SIG-M5 (cell line): ENCODE measurements at places on chromosomes 6 and 20.

- DNase-seq: peak; percentile 41
Observed at GRCh38 chr6:14726816-14727493, 518.9 kb upstream of the JARID2 start.

GRCh38 chr6:138824482-138825144 lies 28.7 kb downstream of the ECT2L start:
- no peak for DNase-seq

GRCh38 chr20:41052742-41053419 lies 24.3 kb downstream of the TOP1 start:
- no peak for DNase-seq

DNA sequence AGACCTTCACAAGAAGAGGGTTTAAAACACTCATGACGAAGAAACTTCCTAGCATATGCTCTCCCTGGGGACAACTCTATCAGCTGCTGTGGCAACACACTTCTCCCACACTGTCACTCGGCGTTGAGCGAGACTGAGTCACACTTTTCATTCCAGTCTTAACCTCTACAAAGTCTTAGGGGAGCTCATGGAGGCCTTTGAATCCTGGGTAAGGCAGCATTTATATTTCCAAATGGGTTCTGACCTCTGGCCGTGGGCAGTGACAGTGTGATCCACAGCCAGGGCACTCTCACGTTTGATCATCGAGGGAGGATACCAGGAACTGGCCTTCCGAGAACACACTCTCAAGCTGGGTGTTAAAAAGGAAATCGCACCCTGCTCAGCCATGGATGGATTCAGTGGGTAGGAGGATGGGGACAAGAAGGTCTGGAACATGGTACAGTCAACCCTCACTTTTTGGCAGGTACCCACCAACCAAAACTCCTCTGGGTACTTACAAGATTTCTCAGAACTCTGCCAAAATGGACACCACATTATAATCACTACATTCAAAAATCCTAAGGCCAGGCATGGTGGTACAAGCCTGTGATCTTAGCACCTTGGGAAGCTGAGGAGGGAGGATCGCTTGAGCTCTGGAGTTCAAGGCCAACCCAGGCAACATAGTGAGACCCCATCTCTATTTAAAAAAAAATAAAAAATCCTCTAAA lies 19.6 kb downstream of the RRBP1 start:
- DNase-seq: no peak

DNA sequence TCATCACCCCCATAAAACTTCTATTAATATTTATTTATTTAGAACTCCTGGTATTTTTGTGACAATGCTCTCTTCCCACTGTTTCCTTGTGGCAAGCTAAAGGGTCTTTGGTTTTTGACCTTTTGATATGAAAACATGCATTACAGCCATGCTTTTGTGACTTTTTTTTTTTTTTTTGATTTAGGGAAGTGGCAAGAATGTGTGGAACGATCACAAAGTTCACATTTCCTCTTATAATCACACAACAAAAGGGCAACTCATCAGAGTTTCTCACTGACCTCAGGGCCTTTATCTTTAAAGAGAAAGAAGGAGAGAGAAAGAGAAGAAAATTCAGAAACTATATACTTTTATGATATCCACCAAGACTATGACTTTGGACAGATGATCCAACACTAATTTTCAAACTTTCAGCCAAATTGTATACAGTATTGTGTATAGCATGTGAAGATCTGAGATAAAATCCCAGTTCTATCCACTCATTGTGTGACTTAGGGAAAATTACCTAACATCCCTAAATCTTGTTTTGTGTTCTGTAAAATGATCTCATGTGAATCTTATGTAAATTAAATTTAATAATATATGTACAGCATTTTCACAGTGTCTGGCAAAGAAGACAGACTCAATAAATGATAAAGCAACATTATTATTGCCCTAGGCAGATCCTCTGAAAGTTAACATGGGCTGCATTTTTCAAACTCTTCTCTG lies 106.8 kb upstream of the MARCKS start:
- DNase-seq: no peak

GRCh38 chr6:30955367-30956042 lies 14.7 kb downstream of the MUCL3 start:
- no peak for DNase-seq

- DNase-seq: no peak
Observed at GRCh38 chr6:32982702-32983492, 14.5 kb downstream of the BRD2 start.

- DNase-seq: no peak
Observed at GRCh38 chr6:163309491-163310026, 105.0 kb upstream of the QKI start.

GRCh38 chr6:16684896-16685554 lies 76.2 kb downstream of the ATXN1 start:
- DNase-seq: no peak

DNA sequence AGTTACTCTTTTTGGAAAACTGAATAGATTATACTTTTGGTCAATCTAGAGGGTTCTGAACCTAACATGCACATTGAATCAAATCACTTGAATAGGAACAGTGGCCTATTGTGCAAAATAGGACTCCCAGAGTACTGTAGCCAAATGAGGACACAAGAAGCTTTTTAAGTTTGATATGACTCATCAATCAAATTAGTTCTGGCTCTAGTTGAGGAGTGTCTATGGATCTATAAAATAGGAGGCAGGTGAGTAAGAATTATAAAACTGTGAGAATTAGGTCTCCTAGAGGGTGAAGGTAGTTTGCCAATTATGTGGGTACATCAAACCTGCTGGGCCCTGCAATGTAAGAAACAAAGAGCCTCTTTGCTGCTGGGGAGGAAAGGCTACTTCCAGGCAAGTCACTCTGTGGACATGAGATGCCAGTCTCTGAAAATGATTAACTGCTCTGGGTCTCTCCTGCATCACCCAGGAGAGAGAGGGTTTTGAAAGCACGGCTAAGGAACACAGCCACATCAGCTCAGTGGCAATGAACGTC lies 112.3 kb downstream of the RCAN2 start:
- DNase-seq: no peak

DNA sequence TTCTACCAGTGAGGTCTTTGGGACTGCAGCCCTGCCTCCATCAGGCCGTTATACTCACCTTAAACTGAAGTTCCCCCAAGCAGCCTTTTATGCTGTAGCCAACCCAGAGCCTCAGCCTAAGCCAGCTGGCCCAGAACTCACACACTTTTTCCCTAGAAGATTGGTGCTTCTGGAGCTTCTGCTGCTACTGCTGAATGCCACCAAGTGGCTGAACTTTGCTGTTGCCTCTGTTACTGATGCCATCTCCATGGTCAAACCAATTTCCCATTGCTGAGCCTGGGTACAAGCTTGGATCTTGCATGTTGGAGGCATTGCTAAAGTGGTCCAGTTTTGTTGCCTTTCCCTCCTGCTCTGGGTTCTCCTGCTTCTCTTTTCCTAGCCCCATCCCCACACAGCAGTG lies 15.0 kb upstream of the TBX18 start:
- DNase-seq: no peak

DNA sequence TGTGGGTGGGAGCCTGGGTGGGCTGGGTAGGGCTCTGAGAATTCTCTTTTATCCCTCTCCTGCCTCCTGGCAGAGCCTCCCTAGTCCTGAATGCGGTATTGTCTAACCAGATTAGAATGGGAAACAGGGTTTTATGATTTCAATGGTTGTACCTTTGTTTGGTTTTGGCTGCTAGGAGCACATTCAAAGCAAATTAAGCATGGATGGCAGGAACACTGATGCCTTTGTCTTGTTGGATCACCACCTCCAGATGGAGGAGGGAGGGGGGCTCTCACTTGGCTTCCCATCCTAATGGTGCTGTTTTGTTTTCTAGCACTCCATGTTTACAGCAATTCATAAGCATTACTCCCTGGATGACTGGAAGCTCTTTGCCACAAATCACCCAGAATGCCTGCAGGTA lies 11.6 kb downstream of the GMPR start:
- DNase-seq: no peak

GRCh38 chr6:146357578-146358430 lies 185.8 kb upstream of the RAB32 start:
- peak; percentile 1 for DNase-seq

DNA sequence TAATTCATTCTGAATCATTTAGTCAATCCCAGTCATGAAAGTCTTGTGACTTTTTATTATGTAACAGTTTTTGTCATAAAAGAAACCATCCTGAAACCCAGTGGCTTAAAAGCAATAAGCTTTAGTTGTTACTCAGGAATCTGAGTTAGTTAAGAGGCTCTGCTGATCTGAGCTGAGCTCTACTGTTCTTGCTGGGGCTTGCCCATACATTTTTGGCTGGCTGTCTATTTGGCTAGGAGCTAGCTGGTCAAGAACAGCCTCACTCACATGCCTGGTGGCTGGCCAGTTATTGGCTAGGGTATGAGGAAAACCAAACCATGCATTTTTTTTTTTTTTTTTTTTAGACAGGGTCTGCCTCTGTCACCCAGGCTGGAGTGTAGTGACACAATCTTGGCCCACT lies 10.6 kb downstream of the TCF21 start:
- no peak for DNase-seq

DNA sequence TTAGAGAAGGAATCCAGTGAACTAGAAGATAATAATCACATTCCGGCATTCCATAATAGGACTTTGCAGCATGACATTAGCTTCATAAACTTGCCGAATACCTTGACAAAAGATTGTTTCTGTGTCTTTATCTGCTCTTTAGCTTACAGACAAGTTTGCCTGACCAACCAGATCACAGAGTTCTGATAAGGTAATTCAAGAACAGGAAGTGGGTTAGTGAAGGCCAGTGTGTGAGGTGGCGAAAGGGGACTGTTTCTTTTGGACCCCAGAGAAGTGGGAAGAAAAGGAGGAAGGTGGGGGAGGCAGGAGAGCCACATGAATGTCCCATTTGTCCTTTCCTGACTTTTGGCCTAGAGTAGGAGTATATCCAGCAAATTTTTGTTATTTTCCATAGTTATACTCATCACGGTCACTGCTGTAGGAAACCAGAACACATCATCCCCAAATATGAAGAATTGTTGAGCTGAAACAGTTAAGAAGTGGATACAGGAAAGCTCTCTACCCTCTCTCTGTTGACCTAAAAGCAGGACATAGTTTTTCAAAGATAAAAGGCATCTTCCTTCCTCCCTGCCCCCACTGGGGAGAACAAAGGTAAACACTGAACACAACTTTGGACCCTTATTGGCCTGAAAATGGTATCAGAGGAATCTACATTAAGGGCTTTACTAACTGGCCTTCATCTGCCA lies 72.4 kb upstream of the TNFAIP3 start:
- DNase-seq: no peak

GRCh38 chr20:40251284-40251932 lies 437.6 kb downstream of the MAFB start:
- no peak for DNase-seq

GRCh38 chr20:47489448-47489872 lies 12.2 kb upstream of the NCOA3 start:
- no peak for DNase-seq

DNA sequence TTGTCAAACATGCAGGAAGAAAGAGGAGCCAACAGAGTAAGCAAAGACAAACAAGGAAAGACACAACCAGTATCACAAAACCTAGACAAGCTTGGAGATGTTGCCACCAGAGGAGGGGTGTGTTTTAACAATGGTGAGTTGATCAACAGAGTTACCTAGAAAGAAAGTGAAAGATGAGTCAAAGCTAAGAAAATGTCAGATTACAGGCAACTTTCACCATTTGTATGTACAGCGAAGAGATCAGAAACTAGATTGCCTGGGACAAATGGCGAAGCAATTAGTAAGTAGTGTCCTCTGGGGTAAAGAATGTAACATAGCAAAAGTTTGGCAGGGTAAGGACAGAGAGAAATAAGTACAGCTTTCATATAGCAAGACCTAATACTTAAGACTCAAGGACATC lies 51.6 kb upstream of the POU3F2 start:
- no peak for DNase-seq

DNA sequence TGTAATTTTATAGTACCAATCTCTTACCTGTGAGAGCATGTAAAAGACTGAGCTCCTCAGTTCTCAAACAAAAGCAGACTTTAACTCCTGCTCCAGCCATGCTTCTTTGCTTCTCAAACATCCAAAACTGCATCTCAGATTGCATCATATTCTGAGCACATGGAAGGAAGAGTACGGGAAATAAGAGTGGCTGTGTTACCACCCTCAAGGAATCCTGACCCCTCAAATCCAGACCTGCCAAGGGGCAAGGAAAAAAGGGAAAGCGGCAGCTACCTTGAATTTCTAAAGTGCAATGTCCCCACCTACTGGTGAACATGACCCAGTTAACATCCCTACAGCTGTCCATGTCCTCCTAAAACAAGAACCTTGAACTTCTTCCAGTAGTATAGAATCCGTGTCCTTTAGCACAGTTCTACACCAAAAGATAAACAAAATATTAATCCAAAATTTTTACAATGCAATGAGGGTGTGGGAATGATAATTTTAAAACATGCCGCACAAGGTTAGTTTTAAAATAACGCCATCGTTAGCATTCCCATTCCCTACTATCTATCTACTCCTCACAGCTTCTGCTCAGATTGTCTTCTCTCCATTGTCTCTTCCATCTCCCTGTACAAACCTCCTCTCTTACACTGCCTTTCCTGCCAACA lies 34.1 kb upstream of the HLA-DQB1 start:
- DNase-seq: no peak
